ENCODE measurements at places on chromosomes 13 and 19. TPM values are rescaled to one million over a fixed set of nuclear protein-coding genes. Genes with fewer than 3 reads are reported as not detected.
A peak's percentile ranks its signal among the peaks of the same experiment; 100 is the strongest.

DNA sequence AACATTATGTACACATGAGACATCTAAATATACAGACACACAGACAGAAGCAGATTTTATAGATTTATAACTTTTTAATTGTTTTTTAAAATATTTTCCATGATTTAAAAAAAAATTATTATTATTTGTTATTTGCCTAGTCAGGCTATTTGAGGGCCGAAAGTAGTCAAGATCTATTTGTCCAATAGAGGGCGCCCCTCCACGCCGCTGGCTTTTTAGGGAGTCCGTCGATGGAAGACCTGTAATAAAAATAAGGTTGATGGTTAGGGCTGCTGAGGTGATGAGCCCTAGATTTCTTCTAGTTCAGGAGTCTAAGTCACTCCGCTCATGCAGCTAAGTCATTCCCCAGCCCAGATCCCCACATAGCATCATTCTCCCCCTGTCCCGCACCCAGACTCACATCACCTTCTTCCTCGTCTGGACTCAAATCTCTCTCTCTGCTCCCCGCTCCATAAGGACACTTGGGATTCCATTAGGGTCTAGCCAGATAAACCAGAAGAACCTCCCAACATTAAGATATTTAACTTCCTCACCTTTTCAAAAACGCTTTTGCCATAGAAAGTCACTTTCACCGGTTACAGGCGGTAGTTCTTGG, 33.9 kb upstream of the CEACAM21 start:
- peaks cover 2% of the 10 kb centered on the region for H3K27me3 ChIP-seq
- peak; percentile 47 for DNase-seq
- no peaks in the 10 kb centered on the region for H3K4me1 ChIP-seq
- H3K4me3 ChIP-seq, result no peak overlapping the region

The SIGLECL1 gene
- not detected for total RNA-seq

The TEX101 gene
- not detected for total RNA-seq

The IGFL2 gene
- total RNA-seq, result 0.75 TPM

DNA sequence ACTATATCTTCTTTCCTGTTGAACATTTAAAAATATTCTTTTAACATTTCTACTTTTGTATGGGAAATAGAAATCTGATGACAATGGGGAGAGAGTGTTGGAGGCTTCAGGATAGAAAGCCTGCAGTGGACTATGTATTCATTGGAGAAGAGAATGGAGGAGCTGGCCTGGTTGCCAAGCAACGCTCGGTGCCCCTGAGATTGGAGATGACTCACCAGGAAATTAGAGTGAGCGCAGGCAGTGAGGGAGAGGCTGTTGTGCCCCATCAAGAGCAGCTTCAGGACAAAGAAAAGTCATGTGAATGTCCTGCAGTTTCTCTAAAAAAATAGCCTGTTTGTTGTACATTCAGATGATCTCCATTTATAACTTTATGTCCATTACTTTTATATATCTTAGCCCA, 48.7 kb upstream of the ZNF835 start:
- H3K4me3 ChIP-seq, result no peak overlapping the region
- no peaks in the 10 kb centered on the region for H3K36me3 ChIP-seq
- H3K27me3 ChIP-seq, result no peaks in the 10 kb centered on the region
- H3K27ac ChIP-seq, result no peak overlapping the region
- no peak for DNase-seq
- no peaks in the 10 kb centered on the region for H3K4me1 ChIP-seq

GRCh38 chr13:50512474-50513299, 330.8 kb downstream of the DLEU7 start:
- no peaks in the 10 kb centered on the region for H3K27me3 ChIP-seq
- H3K4me1 ChIP-seq, result peaks cover 18% of the 10 kb centered on the region
- peak overlapping the region; percentile 18 for H3K4me3 ChIP-seq

DNA sequence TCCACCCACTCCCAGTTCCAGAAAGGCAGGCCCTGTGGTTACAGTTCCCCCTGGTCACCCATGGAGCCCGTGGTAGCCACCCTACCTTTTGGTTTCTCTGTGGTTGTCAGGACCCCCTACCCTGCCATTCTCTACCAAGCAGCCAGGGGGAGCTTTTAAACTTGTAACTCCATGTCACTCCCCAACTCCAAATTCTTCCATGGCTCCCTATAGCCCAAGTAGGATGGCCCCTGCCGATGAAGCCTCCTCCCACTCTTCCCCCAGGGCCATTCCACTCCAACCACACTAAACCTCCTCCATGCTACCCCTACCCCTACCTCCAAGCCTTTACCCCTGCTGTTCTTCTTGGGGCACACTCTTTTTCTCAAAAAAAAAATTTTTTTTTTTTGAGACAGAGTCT, 2.2 kb downstream of the S1PR2 start:
- no peaks in the 10 kb centered on the region for H3K27me3 ChIP-seq
- no peak overlapping the region for H3K4me3 ChIP-seq
- peaks cover 20% of the 10 kb centered on the region for H3K4me1 ChIP-seq
- H3K36me3 ChIP-seq, result peaks cover 8% of the 10 kb centered on the region

The DCUN1D2 gene
- 12.1 TPM for total RNA-seq

- peaks cover 7% of the 10 kb centered on the region for H3K4me1 ChIP-seq
- no peaks in the 10 kb centered on the region for H3K36me3 ChIP-seq
- H3K4me3 ChIP-seq, result peak overlapping the region; percentile 72
- DNase-seq, result peak; percentile 30
- H3K27ac ChIP-seq, result peak overlapping the region; percentile 66
- peaks cover 4% of the 10 kb centered on the region for H3K27me3 ChIP-seq
Measured at GRCh38 chr13:29849731-29850212, 645 bp downstream of the UBL3 start.

DNA sequence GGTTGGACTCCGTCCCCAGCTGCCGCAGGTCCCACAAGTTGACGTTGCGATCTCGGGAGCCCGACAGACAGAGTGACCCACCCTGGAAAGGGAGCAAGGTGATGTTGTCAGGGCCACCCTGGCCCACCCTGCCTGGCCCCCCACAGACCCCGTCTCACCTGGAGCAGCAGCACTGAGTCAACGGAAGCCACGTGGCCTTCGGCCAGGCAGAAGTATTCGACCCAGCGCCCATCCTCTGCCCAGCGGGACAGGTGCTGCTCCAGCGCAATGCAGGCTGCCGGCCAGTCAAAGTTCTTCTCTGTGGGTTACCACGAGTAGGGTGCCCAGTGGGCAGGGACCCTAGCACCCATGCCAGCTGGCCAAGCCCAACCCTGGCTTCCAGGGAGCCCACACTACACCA, 1.8 kb downstream of the FBXW9 start:
- H3K4me1 ChIP-seq, result peaks cover 34% of the 10 kb centered on the region
- peaks cover 50% of the 10 kb centered on the region for H3K36me3 ChIP-seq
- H3K27ac ChIP-seq, result no peak overlapping the region
- H3K27me3 ChIP-seq, result no peaks in the 10 kb centered on the region
- DNase-seq, result no peak

DNA sequence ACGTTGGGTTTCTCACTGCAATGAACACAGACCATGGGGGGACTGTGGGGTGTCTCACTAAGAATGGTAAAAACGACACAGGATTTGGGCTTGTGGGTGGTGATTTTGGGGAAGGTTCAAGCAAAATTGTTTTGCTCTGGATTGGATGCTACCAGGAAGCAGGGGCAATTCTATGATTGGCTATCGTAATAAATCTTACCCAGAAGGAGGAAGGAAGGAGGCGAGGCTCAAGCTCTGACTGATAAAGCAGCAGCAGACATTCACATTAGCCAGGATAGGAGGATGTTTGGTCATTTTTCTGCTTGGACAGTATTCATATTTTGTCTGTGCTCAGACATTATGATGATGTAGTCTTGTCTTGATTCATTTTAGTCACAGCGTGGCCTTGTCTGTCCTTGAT, 1.5 kb downstream of the ZNF576 start:
- H3K4me1 ChIP-seq, result peaks cover 15% of the 10 kb centered on the region
- H3K27ac ChIP-seq, result peak overlapping the region; percentile 99
- peaks cover 44% of the 10 kb centered on the region for H3K36me3 ChIP-seq
- no peak for DNase-seq
- H3K4me3 ChIP-seq, result peak overlapping the region; percentile 76

DNA sequence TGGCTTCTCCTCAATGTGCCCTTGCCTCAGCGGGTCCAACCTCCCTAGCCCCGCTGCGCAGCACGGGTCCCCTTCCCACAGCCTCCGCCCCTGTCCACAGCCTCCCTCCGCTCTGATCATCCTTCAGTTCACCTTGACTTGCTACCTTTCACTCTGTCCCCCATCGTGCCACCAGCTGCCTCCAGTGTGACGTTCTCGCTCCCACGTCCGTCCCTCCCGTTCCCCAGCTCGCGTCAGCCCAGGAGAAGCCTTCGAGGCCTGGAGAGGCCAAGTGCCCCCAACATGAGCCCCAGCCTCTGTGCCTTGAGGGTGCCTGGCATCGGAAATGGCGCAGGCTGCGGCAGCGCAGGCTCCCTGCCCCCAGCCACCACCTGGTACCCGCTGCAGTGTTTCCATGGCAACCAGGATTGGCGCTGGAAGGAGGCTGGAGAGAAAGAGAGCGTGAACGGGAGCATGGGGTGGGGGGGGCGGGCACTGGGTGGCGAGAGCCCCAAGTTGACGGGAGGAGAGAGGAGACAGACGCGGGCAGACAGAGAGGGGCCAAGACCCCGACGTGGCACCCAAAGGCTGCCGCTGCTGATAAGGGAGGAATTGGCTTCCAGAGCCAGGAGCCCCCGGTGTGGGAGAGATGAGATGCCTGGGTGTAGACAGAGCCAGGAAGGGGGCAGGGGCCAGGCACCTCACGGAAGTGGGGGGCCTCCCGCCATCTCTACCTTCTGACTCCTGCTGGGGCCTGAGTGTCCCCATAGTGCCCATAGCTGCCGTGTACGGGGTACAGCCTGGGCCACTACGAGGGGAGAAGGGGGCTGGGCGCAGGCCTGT, 844 bp upstream of the ASPDH start:
- no peaks in the 10 kb centered on the region for H3K36me3 ChIP-seq
- peaks cover 5% of the 10 kb centered on the region for H3K4me1 ChIP-seq
- H3K27ac ChIP-seq, result no peak overlapping the region
- DNase-seq, result no peak
- no peak overlapping the region for H3K4me3 ChIP-seq

- no peak overlapping the region for H3K4me3 ChIP-seq
- DNase-seq, result no peak
- H3K4me1 ChIP-seq, result no peaks in the 10 kb centered on the region
- H3K27me3 ChIP-seq, result no peaks in the 10 kb centered on the region
- no peaks in the 10 kb centered on the region for H3K36me3 ChIP-seq
Measured at GRCh38 chr13:66468656-66469055, 761.5 kb downstream of the PCDH9 start.

DNA sequence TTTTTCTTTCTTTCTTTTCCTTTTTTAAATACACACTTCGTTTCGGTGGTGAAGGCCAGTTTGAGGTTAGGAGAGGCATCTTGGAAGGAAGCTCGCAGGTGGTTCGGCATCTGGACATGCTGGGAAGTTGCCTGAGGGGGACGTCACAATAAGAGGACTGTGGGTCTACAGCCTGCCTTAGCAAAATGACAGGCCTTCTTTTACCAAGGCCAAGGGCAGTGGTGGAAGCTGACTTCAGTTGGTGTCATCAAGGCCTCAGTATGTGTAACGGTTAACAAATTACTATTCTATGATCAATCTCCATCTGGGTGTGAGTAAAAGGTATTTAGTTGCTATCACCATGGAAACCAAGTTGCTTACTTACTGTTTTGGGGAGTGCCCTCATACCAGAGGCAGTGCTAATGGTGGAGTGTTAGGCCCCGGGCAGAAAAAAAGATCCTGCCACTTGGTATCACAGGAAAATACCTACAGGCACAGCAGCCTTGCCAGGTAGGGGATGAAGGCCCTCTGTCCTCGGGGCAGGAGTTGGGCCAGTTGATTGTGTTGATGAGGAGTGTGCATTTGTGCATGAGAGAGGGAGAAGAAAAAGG, 10.3 kb downstream of the ACTN4 start:
- H3K27ac ChIP-seq, result no peak overlapping the region
- H3K36me3 ChIP-seq, result peaks cover 80% of the 10 kb centered on the region
- no peak overlapping the region for H3K4me3 ChIP-seq
- H3K27me3 ChIP-seq, result no peaks in the 10 kb centered on the region
- DNase-seq, result no peak

- no peaks in the 10 kb centered on the region for H3K27me3 ChIP-seq
- no peak overlapping the region for H3K4me3 ChIP-seq
- H3K4me1 ChIP-seq, result no peaks in the 10 kb centered on the region
- H3K27ac ChIP-seq, result no peak overlapping the region
- DNase-seq, result no peak
- H3K36me3 ChIP-seq, result peaks cover 9% of the 10 kb centered on the region
Measured at GRCh38 chr19:15231271-15231670, 977 bp downstream of the EPHX3 start.

GRCh38 chr13:111382411-111382810, 62.0 kb downstream of the TEX29 start:
- H3K4me3 ChIP-seq, result no peak overlapping the region
- H3K27ac ChIP-seq, result no peak overlapping the region
- H3K4me1 ChIP-seq, result no peaks in the 10 kb centered on the region
- peaks cover 7% of the 10 kb centered on the region for H3K27me3 ChIP-seq
- no peak for DNase-seq

The KLF1 gene
- 144 TPM for total RNA-seq

GRCh38 chr19:719636-720344, 11.1 kb downstream of the PALM start:
- H3K4me1 ChIP-seq, result no peaks in the 10 kb centered on the region
- no peaks in the 10 kb centered on the region for H3K27me3 ChIP-seq
- no peak overlapping the region for H3K27ac ChIP-seq
- H3K36me3 ChIP-seq, result no peaks in the 10 kb centered on the region
- peak; percentile 58 for DNase-seq
- H3K4me3 ChIP-seq, result no peak overlapping the region

The SLC25A30 gene
- total RNA-seq, result 6.9 TPM

DNA sequence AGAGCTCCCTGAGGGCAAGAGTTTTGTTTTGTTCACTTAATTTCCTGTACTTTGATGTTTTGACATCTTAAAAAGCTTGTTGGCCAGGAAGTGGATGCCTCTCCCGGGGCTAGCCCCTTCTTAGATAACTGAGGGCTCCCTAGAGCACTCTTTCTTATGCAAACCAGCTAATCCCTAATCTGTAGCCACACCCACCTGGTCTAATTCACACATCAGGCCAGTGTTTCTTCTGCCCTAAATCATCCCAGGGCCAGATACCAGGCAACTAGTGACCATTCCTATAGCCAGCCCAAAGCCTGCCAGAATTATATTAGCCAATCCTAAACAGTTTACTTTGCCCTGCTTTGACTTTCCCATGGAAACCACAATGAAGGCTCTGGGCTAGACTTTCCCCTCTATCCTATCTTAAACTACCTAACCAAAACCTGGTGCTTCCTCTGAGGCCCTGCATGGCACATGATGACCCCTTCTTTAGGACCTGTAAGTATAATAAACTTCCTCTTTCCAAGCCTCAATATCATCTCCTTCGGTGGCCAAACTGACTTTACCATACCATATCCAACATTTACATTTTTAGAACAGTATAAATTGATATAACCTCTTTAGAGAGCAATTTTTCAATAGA, 24.8 kb downstream of the WBP4 start:
- no peak for DNase-seq
- H3K4me3 ChIP-seq, result no peak overlapping the region
- no peaks in the 10 kb centered on the region for H3K4me1 ChIP-seq
- H3K36me3 ChIP-seq, result peaks cover 11% of the 10 kb centered on the region

The KANK3 gene
- 0.40 TPM for total RNA-seq

GRCh38 chr19:51566489-51567100, 4.5 kb upstream of the ZNF175 start:
- peak overlapping the region; percentile 59 for H3K27ac ChIP-seq
- H3K36me3 ChIP-seq, result no peaks in the 10 kb centered on the region
- no peaks in the 10 kb centered on the region for H3K27me3 ChIP-seq
- DNase-seq, result no peak

GRCh38 chr19:55644191-55644833, 863 bp downstream of the ZNF581 start:
- peaks cover 26% of the 10 kb centered on the region for H3K36me3 ChIP-seq
- peak overlapping the region; percentile 74 for H3K27ac ChIP-seq
- peaks cover 45% of the 10 kb centered on the region for H3K4me1 ChIP-seq
- H3K27me3 ChIP-seq, result no peaks in the 10 kb centered on the region
